Omental fat pad (tissue), 4 donors: ENCODE measurements at places on chromosomes 4 and X.

- DNase-seq: no peak
Observed at GRCh38 chr4:82380831-82381230, 7.0 kb upstream of the HNRNPD start.

- DNase-seq: no peak
Observed at GRCh38 chrX:69162361-69162865, 2.8 kb downstream of the PJA1 start.

DNA sequence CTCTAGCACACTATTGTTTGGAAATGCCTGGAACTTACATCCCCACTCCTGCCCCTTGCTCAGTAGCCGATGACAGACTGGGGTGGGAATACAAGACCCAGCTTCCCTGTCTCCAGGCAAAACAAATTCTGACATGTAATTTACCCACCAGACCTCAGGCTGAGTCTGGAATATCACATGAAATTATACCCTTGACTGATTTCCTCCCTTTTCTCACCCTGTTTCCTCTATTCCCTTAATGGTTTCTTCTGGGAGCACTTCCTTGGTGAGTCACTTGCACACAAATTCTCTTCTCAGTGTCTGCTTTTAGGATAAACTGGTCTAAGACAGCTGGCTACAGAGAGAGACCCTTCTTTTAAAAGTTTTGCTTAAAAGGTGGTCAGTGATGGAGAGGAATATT is 65.8 kb upstream of the DIPK2B start:
- no peak for DNase-seq

GRCh38 chrX:44596277-44596676 is 53.6 kb upstream of the FUNDC1 start:
- no peak for DNase-seq

DNA sequence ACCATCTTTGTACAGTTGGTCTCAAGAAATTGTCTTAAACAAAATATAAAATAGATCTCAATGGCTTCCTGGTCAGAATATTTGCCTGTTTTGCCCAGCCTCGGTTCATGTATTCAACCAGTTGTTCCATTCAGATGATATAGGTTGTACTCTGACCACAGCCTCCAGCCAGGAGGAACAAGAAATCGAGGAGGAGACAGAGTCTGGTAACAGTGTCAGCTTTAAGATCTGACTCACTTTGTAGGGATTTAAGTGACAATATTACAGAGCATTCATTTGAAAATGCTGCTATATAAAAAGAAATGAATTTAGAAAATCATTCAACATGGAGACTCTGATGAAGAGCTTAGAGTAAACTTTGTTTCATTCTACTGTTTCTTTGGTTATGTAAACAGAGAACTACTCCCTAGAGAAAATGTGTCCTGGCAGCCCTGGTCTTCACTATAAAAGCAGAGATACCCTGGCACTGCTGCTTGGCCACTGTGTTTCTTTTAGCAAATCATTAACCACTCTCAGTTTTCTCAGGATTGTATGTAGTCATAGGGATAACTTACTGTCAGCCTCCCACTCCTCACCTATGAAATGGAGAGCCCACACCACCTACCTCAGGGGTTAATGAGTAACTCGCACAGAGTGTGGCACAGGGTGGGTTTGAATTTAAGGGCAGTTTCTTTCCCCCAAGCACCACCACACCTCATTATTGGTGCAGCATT is 53.5 kb downstream of the PAGE2 start:
- no peak for DNase-seq

DNA sequence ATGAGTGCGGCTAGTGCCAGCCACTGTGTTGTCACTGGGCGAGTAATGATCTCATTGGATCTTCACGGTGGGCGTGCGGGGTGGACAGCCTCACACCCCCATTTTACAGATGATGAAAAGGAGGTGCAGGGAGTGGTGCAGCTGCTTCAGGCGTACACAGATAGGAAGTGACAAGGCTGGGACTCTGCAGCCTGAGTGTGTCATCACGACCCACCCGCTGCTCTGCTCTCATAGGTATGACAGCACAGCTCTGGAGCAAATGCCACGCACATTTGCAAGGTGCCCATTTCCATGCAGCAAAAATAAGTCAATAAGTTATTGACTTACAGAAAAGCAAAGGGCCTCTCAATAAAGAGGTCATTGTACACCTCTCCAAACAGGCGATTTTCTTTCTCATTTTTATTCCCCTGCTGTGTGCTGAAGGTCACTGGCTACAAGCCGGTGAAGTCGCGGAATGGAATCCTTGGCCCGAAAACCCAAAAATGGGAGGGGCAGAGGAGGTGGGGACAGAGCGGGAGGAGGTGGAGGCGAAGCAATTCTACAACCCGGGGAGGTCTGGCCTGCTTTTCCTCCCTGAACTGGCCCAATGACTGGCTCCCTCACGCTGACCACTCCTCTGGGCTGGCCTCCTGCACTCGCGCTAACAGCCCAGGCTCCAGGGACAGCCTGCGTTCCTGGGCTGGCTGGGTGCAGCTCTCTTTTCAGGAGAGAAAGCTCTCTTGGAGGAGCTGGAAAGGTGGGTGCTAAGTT is at the start of gene SOD3:
TSS of gene SOD3 (plus strand) at position 658 of the 750 bp plus-strand sequence. CDS start 3,949 bp downstream, outside the sequence.
- no peak for DNase-seq

GRCh38 chr4:161350946-161351345 is 812.9 kb downstream of the FSTL5 start:
- DNase-seq: no peak

DNA sequence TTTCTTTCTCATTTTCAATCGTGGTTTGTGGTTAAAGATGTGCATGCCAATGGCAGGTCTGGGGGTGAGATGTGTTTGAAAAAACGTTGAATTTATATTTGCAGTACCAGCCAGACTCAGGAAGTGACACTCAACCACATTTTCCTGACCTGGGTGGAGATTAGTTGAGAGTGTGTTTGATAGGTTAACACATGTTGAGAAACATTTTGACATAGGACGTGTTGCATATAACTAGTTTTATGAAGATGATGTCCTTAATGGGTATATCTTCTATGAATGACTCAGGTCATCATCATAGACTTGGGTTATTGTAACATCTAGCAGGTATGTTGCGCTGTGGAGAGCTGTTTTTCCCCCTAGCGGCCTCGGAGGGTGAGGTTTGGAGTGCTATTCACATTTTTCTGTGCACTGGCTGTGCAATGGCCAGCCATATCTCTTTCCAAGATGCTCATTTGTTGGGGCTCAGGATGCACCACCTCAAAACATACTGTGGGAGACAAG is 21.7 kb upstream of the CD38 start:
- no peak for DNase-seq

GRCh38 chr4:52996261-52997131 is 134.4 kb downstream of the RASL11B start:
- no peak for DNase-seq

- DNase-seq: no peak
Observed at GRCh38 chrX:139831017-139831416, 101.8 kb downstream of the ATP11C start.

DNA sequence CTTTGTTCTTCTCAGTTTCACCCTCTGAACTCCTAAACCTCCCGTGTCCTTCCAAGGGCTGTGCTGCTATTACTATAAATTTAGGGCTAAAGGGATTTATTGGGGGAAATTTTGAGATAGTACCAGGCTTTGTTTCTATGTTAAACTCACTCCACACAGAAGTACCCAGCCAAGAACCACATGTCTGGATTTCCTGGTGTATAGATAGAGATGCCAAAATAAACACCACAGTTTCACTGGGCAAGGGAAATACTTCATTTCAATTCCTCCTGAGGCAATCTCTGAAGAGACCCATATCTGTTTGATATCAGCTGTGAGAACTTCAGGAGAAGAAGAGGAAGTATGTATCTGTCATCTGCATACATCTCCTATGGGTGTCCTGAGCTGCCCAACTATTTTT is 21.7 kb upstream of the CLNK start:
- DNase-seq: no peak

DNA sequence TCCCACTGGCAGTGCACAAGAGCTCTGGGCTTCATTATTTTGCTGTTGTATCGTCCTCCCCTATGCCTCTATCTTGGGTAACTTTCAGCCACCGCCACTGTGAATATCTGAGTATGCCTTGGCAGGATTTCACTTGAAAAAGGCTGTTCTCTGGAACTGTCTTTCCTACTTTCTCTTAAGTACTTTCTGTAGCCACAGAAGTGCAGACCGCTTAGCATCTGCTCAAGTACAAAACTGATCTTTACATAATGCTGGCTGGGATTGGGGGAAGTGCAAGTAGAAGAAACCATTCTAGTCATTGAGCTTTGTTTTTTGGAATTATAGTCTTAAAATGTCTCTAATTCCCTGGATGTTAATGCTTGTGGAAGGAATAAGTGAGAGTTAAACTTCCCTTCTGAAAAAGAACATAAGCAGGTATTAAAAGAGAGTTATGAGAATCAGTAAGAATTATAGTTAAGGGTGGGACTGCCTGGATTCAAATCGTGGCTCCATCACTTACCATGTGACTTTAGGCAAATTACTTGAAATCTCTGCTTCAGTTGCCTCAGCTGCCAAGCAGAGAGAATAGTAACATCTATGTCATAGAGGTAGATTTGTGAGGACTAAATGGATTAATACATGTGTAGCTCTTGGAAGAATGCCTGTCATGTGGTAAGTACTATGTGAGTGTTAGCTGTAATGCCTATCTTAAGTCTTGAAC is 77.5 kb downstream of the MID1IP1 start:
- no peak for DNase-seq

GRCh38 chr4:20483416-20483815 is 216.8 kb upstream of the PACRGL start:
- DNase-seq: no peak

DNA sequence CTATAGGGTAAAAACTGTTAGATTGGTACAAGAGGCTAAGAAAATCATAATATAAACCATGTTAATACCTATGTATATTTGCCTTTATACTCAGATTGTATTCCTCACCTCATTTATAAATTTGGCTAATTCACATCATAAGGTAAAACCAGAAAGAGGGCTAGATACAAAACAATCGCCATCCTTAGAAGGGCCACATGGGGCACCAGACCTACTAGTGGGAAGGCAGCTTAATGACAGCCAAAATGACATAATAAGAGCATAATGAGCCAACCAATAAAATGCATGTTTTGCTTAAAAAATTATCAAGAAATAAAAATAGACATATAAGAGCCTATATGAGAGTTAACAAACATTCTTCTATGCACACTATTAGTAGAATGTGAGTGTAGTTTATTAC is 107.3 kb upstream of the PRDX4 start:
- DNase-seq: no peak
